ENCODE measurements at places on chromosomes 12 and 14.

DNA sequence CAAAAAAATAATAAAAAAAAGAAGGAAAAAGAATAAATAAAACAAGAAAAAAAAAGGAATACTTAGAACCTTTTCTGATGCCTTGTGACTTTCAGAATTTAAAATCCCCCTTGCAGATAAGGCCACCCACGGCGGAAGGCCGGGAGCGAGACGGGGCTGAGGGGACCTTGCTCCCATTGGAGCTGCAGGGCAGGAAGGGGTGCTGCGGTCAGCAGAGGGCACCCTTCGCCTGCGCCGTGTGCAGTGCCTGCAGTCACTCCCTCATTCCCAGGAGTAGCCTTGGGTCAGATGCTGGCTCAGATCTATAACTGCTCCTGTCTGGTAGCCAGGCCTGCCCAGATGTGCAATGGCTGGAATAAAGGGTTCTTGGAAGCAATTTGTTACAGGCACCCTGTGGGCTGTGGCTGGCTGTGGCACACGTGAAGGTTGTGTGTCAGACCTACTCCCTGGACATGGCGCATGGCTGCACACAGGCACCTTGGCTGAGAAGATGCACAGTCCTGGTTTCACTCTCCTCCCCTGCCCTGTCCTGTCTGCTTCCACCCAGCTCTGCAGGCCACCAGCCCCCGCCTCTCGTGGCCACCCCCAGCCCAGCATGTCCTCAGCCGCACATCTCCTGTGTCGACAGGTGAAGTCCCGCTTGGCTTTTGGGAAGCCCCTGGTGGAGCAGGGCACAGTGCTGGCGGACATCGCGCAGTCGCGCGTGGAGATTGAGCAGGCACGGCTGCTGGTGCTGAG, 13.4 kb upstream of the ALDH2 start:
- DNase-seq = no peak

DNA sequence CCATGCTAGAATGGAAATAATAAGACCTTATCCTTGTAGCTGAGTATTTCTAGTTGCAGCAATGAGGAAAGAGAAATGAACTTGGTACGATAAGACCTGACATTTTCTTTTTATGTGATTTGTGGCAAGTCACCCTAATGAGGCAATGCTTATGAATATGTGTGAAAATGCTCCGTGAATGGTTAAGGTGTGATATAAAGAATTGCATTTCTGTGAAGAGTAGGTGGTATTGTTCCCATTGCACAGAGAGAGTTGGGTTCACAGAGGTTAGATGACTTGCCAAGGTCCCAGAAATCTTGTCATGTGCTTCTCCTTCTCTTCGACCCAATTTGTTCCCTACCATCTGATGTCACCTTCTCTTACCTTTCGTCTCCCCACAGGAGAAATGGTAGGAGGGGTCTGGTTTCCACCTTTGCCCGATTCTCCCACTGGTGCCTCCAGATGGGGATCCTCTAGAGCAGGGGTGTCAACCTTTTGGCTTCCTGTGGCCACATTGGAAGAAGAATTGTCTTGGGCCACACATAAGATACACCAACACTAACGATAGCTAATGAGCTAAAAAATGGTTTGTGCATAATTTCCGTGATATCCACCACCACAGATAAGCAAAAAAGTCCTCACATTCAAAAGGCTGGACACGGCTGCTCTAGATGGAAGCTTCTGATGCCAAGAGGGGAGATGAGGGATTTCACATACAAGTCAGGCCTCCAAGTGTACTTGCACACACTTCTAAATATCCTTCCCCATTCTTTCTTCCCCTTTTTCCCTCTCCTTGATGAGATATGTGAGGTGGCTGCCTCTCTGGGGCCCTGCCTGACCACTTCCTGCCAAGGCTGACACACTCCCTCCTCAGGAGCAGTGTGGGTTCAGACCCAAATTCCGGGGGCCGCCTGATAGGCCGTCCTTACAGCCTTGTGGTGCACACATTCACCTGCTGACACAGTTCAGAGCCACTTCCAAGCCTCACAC, 96.1 kb downstream of the PLXNC1 start:
- peak; percentile 31 for DNase-seq

DNA sequence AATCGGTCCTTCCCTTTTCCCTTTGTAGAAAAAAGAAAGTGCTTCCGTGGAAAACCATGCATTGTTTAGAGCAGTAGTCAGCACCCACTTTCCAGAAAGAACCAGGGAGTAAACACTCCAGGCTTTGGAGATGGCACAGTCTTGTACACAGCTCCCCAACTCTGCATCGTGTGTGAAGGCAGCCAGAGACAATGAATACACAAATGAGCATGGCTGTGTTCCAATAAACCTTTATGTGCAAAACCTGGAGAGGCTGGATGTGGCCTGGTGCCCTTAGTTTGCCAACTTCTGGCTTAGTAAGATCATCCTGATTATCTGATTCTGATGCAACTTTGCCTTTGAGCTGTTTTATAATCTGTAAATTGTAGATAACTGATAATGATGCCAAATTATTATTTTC, 463.4 kb upstream of the TMEM132C start:
- DNase-seq = no peak

DNA sequence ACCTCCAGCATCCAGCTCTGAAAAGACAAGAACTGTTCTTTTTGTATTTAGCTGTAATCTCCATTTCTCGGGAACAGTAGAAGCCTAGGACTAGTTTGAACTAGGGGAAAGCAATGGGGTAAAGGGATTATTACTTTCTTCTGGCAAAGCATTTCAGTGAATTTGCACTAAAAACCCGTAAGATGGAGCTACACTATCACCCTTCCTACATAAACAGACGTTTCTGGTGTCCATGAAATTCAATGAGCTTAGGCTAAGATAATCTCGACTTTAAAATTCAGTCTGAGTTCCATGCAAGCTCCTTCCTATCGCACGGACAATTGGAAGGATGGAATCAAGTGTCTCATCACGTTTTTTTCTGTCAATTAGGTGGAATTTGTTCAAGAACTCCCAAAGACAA, 24.0 kb downstream of the ACSM4 start:
- DNase-seq = no peak

DNA sequence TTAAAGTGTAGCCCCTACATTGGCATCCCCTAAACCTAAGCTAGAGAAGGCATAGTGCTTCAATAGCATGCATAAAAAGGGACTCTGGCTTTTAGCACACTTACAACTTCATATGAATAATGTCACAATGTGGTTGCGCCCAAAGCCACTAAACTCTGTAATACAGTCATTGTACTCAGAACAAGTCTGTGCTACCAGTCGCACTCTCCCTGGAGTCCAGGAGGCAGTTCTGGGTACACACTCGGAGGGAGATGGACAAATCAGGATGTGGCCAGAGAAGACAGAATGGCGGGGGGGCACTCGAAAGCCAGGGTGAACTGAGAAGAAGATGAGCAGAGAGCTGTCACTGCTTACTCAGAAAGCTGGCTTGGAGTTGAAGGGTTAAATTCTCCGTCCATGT, 10.6 kb downstream of the SAMD4A start:
- DNase-seq = no peak

Data from stimulated activated CD4-positive, alpha-beta T cell treated with anti-CD3 and anti-CD28 coated beads, TNF-alpha, amount 100 ng/mL, for 48 hours (primary cell).